ENCODE measurements at places on chromosomes 2 and 18.

- no peak for DNase-seq
Measured at GRCh38 chr2:32386739-32387138, 29.9 kb downstream of the BIRC6 start.

DNA sequence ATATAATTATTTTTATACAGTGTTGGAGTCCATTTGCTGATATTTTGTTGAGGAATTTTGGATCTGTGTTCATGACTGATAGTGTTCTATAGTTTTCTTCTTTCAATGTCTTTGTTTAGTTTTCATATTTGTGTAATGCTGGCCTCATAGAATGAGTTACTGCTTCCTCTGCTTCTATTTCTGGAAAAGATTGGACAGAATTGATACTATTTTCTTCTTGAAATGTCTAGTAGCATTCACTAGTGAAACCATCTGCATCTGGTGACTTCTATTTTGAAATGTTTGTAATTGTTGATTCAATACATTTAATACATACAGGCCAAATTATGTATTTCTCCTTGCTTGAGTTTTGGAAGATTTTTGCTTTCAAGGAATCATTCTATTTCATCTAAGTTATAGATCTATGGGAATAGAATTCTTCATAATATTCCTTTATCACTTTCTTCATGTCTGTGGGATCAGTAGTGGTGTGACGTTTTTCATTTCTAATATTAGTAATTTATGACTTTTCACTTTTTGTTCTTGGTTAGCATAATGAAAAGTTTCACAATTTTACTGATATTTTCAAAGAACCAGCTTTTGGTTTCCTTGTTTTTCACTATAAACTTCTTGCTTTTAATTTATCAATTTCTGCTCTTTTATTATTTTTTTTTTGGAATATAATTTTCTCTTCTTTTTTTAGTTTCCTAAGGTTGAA lies 509.9 kb upstream of the VRK2 start:
- DNase-seq: no peak

GRCh38 chr2:43758739-43759138 lies 15.1 kb upstream of the DYNC2LI1 start:
- no peak for DNase-seq

- peak; percentile 55 for DNase-seq
Measured at GRCh38 chr2:24984912-24985311, 13.2 kb upstream of the DNAJC27 start.

GRCh38 chr18:10351858-10352257 lies 102.6 kb upstream of the APCDD1 start:
- no peak for DNase-seq

- no peak for DNase-seq
Measured at GRCh38 chr18:12811191-12811950, 72.7 kb downstream of the PTPN2 start.

DNA sequence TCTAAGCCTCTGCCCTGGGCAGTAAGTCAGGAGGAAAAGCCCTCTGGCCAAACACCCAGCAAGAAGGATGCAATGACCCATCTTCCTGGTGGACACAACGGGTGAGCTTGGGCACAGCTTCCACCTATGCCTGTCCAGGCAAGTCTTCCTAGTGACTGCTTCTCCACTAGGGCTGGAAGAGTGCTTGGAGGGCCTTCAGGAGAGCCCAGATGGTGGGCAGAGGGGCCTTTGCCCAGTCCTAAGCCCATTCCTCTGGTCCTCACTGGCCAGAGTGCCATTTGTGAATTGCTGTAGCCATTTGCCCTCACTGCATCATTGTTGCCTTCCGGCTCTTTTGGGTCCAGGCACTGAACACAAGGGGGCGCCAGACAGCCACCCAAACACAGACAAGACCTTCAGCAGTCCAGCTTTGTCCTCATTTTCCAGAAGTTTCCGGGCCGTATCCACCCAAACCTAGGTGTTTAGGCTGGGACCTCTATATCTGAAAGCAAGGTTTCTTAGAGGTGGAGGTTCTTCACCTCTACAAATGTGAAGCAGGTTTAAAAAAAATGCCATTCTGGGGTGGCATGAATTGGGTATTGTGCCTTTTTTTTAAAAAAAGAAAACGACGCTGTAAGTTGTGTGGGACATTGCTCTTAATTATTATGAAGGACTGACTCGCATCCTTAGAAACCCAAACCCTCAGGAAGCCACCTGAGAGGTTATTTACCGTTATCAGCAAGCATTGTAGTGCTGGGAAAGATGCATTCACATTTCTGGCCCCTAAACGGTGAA lies 29.5 kb downstream of the PAX8 start:
- peak; percentile 84 for DNase-seq

DNA sequence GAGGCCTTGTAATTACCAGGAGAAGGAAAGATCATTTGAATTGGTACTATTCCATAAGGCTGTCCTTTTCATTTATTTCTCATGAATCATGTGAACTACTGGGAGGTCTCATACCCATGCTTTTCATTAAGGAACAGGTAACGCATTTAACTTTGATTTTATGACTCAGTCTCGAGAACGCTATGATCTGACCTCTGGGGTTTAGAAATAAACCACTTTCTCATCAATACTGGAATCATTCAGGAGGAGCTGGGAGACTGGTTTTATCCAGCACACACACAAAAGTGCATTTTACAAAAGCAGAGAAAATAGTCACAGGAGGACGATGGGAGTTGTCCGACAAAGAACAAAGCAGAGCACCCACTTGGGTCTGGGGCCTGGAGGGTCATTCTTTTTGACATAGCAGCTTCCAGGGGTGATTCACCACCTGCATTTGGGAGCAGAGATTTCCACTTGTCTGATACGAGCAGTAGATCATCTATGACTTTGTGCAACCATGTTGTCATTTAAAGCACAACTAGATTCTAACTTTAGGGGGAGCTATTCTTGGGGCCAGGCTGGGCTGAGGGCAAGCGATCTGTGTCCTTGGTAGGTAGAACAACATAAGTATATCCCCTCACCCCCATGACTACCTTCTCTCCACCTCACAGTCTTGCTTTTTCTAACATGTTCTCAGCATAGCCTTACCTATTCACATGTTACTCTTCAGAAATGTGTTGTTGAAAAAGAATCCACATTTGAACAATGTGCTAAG lies 95.9 kb upstream of the SCG2 start:
- DNase-seq: no peak

- DNase-seq: no peak
Measured at GRCh38 chr18:31649978-31650719, 34.2 kb downstream of the B4GALT6 start.

DNA sequence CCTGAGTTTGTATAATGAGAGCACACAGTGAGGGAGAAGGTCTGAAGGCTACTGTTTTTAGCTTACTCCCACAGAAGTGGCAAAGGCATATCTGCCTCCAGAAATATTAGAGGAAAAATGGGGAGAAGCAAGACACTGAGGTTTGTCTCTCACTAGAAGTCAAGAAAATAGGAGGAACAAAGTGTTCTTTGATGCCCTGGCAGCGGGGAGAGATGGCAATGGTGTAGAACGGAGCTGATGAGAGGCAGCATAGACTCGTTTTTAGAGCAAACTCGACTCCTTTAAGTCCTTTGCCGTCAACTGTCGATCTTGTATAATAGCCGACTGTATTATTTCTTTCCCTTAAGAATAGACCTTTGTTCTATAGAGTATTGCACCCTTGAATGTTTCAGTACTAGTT lies 73.8 kb downstream of the ANKRD44 start:
- DNase-seq: no peak

- DNase-seq: peak; percentile 56
Measured at GRCh38 chr18:10010611-10011015, 96.8 kb downstream of the VAPA start.

GRCh38 chr2:86566821-86567190 lies 3.6 kb upstream of the CHMP3 start:
- no peak for DNase-seq

- no peak for DNase-seq
Measured at GRCh38 chr2:31339696-31340095, 74.8 kb downstream of the XDH start.

GRCh38 chr2:170530284-170530745 lies 184.8 kb upstream of the SP5 start:
- peak; percentile 19 for DNase-seq

DNA sequence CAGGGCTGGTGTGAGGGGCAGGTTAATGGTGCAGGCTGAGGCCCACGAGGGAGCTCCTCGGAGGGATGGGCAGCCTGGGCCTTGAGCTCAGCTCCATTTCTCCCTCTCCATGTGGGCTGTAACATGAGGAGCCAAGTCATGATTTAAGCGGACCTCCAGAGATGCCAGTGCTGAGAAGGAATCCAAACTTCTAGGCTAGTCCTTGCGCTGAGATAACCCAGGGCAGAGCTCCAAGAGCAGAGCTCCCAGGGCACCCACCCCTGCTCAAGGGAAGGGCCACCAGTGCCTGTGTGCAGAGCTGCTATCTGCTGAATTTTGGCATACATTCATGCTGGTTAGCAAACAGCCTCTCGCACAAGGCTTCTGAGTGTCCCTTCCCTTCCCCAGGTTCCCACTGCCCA lies 95.1 kb downstream of the MRO start:
- DNase-seq: no peak

DNA sequence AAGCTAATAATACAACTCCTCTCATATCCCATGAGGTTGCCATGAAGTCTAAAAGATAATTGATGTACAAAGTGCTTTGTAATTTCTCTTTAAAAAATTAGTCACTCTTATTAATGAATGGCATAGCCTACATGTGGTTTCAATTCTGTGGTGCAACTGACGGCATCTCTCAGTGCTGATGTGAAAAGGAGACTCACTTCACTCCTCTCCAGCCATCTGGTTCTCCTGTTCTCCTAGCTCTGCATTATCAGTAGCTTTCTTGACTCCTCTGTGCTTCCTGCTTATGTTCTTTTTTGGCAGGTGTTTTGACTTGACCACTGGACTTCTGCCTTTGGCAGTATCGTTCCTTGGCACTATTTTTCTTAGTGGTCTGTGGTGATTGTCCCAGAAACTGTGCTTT lies 134.9 kb upstream of the ZFP36L2 start:
- no peak for DNase-seq

DNA sequence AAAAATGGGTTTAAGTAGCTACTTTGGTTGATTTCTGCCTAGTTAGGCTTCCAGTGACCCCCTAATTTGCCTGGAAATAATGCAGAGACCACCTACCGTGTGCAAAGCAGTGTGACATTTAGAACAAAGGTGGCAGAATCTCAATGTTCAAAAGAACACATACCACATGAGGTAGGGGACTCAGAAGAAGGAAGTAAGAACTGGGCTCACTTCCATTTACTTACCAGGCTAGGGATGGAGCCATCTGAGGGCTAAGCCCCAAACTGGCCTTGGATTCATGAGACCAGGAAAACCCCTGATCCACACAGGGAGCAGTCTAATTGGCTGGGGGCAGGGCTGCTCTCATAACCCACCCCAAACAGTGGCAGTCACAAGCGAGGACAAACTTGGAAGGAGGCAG lies 190.7 kb downstream of the NCKAP5 start:
- DNase-seq: no peak

DNA sequence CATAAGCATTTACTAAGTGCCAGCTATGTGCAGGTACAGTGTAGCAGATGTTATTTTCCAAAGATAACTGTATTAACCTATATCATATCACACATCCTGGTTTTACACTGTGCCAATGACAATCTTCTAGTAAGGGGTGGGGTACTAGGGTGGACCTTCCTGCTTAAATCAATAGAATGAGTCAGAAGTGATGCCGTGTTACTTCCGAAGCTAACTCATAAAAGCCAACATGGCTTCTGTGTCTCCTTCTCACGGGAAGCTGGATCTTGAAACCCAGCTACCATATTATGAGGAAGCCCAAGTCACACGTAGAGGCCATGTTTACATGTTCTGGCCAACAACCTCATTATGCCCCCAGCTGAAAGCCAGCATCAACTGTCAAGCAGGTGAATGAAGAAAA lies 59.1 kb downstream of the MRPL33 start:
- DNase-seq: no peak

GRCh38 chr18:76384114-76384790 lies 110.8 kb downstream of the ZNF516 start:
- DNase-seq: no peak

- no peak for DNase-seq
Measured at GRCh38 chr2:85419009-85419675, 628 bp downstream of the SH2D6 start.

Data from head of caudate nucleus (tissue), 42 donors.